ENCODE measurements at places on chromosomes 12 and 14.

DNA sequence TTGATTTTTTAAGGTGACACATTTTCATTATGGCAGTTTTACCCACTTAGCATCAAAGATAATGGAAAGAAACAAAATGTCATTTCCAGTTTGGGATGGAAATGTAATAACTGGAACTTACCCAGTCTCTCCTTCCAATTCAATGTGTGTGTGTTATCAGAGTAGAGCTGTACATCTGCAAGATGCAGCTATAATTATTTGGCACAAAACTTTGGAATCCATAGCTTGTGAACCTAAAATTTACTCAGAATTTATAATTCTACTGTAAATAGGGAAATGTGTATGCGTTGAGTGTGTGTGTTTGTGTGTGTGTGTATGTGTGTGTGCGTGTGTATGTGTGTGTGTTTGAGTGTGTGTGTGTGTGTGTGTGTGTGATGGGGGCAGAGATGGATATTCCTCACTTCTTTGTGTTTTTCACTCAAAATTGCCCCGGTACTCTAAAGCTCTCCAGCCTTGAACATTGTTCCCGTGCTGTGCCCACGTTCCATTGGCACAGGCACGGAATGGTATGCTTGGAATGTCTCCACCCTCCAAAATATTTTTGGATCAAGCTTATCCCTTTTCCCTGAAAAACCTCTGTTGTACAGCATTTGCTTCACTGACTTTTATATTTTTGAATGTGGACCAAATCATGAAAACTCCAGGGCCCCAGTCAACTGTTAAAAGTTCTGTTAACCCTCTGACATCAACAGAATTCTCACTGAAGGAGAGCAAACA lies 150.2 kb upstream of the BMP4 start:
- no peak for DNase-seq

DNA sequence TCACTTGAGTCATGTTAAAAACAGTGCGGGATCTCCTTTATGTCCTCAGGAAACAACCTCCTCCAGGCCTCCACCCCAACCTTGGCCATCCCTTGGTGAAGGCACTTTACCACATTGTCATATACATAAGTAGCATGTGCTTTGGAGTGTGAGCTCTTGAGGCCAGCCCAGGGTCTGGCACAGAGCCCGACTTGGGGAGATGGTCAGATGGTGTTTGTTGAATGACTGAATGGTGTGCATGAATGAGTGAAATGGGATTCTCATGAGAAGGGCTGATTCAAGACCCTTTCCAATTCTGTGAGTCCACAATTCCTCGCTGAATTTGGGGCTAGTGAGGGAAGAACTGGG lies 52.9 kb upstream of the DLK1 start:
- DNase-seq: no peak

GRCh38 chr12:6315704-6316597 lies 5.5 kb downstream of the PLEKHG6 start:
- DNase-seq: no peak

GRCh38 chr14:56289155-56289554 lies 170.9 kb downstream of the PELI2 start:
- DNase-seq: no peak

DNA sequence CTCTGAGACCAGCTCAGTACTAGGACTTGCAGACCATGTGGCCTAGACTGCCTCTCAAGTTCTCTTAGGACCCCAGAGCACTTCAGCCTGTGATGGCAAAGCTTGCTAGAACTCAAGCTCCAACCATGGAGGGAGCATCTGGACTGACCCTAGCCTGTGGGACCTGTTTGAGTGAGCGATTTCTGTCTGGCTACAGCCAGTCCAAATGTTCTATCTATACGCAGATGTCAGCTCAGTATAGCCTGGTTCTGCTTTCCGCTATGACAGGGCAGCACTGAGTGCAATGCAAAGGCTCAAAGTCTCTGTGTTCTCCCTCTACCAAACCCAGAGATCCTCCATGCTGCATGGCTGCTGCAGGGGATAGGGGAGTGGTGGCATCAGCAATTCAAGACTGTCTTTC lies 20.7 kb upstream of the PPM1H start:
- no peak for DNase-seq

- no peak for DNase-seq
Measured at GRCh38 chr12:31353750-31354708, 28.1 kb upstream of the SINHCAF start.

DNA sequence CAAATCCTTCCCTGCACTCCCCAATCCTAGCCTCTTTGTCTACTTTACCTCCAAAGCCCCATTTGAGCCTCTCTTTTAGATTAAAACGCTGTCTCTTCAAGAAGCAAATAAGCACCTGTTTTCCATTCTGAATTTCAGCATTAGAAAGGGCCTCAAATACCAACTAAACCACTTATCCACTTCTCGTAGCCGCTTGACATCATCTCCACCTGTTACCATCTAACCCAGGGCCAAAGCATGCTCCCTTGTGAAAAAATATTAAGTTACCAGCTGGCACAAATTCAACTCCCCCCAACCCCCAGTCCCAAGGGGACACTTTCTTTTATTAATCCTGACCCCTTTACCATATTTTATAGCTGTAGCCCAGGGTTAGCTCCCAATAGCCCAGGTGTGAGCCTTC lies 43.1 kb downstream of the GPHB5 start:
- DNase-seq: no peak

- DNase-seq: no peak
Measured at GRCh38 chr12:68591734-68592418, 18.8 kb upstream of the RAP1B start.

- DNase-seq: no peak
Measured at GRCh38 chr12:31297572-31298514, 28.1 kb downstream of the SINHCAF start.

GRCh38 chr12:25755136-25755970 lies 202.3 kb upstream of the LMNTD1 start:
- no peak for DNase-seq

- no peak for DNase-seq
Measured at GRCh38 chr14:58718226-58719205, 80.8 kb downstream of the DACT1 start.

- no peak for DNase-seq
Measured at GRCh38 chr12:92297932-92298696, 152.5 kb upstream of the BTG1 start.

DNA sequence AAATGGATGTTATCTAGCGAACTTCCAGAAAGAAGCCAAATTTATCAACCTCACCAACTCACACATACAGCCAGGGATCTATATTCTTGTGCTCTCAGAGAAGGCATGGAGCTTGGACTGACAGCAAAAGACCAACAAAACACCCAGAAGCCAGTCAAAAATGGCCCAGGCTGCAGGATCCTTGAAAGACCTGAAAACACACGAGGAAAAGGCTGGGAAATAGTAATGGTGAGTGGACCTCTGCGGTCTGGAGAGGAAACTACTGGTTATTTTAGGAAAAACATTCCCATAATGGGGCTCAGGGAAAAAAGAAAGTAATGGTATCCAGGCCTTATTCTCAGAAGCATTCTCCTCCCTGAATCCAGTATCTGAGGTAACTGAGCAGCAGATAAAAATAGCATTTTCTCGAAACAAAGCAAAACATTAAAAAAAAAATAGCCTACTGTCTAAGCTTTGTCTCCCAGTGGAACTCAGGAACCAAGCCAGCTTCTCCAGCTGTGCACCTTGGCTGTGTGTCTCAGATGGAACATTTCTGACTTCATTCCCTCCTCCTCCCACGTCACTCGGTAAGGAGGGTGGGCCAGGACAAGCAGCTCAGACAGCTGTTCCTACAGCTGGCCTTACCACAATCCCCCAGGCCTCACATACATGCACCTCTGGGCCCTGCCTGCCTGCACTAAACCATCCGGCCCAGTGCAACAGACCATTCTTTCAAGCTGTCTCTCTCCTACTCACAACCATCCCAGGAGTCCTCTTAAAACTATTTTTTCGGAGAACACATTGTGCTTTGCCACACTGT lies 249.9 kb downstream of the DAD1 start:
- DNase-seq: no peak

DNA sequence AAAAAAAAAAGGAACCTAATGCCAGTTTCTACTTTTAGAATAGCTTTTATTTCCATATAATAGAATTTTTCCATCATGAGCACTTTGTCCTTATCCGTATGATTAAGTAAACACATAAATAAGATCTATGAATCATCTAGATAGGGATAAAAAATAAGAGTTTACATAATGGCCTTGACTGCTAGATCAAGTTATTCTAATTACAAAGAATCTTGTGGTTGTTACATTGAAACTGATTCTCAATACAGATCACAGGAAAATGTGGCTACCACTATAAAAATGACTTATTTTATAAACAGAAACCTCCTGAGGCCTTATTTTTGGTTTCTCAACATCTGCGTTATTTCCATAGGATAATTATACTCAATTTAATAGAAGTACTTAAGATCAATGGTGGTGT lies 34.4 kb upstream of the NDUFA12 start:
- DNase-seq: no peak

DNA sequence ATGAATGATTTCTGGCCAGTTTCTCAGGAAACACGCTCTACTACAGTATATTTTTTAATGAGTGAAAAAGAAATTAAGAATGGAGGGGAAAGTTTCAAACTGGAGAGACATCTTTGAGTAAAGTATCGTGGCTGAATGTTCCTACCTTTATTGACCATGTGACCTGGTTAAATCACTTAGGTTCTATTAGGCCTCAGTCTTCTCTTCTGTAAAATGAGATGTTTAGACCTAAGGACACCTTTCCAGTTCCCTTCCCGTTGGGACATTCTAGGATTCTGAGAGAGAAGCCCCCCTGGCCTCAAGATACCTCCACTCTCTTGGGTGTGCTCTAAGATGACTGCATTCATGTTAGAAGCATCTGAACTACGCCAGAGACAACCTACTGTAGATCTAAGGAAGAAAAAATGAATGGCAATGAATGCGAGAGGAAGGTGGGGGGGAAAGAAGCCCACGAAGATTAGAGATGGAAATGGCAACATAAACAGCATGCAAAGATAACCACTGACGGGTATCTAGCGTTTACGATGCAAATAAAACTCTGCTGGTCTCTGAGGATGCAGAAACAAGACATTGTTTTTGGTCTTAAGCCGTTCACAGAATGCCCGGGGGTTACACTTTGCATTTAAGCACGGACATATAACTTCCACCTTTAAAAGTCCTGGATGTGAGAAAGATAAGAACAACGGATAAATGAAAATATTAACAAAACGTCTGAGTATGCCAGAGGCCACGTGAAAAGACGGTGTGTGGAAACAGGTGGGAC lies 599 bp upstream of the CPSF6 start:
- no peak for DNase-seq

DNA sequence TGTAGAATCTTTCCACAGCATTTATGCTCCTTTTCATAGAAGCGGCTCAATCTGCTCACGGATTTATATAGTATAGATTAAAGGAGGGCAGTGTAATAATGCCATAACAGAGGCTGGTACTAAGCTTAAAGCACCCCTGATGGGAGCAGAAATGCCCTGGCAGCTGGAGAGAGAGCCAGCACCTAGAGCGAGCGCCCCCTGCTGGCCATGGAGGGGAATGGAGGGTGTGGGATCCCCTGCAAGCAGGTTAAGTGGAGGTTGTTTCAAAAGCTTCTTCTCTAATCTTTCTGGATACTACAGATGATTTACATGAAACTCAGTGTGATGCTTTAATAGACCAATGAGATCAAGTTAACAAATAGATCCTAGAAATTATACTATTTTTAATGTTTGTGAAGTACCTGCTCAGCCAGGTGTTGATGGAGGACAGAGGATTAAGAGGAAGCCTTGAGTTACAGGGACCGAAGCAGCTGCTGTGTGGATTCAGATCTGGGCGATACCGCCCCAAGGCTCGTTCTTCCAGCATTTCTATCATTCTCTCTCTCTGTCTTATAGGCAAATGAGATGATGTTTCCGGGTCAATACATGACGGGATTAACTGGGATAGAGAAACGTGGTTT lies 1519.3 kb upstream of the TMEM132C start:
- DNase-seq: peak; percentile 29

- DNase-seq: no peak
Measured at GRCh38 chr12:100984796-100985195, 190.2 kb downstream of the ANO4 start.

- no peak for DNase-seq
Measured at GRCh38 chr12:121253638-121254335, 42.7 kb downstream of the CAMKK2 start.

GRCh38 chr14:58280954-58281787 lies 17.2 kb upstream of the ARID4A start:
- DNase-seq: no peak

DNA sequence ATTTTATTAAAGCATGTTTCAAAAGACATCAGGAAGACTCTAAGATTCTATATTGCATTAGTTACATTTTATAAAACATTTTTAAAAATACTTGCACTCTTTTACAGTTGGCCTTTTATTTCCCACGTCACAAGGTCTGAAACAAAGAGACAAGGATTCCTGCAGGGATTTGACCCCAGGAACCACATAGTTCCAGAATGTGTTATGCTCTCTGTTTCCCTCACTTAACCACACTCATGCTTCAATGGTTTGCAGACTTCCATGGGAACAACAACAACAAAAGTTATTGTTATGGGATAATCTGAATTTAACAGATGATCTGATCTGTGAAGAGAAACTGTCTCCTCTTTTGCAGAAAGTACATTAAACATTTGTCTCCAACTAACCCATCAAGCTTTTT lies 104.3 kb upstream of the PPFIA2 start:
- no peak for DNase-seq

DNA sequence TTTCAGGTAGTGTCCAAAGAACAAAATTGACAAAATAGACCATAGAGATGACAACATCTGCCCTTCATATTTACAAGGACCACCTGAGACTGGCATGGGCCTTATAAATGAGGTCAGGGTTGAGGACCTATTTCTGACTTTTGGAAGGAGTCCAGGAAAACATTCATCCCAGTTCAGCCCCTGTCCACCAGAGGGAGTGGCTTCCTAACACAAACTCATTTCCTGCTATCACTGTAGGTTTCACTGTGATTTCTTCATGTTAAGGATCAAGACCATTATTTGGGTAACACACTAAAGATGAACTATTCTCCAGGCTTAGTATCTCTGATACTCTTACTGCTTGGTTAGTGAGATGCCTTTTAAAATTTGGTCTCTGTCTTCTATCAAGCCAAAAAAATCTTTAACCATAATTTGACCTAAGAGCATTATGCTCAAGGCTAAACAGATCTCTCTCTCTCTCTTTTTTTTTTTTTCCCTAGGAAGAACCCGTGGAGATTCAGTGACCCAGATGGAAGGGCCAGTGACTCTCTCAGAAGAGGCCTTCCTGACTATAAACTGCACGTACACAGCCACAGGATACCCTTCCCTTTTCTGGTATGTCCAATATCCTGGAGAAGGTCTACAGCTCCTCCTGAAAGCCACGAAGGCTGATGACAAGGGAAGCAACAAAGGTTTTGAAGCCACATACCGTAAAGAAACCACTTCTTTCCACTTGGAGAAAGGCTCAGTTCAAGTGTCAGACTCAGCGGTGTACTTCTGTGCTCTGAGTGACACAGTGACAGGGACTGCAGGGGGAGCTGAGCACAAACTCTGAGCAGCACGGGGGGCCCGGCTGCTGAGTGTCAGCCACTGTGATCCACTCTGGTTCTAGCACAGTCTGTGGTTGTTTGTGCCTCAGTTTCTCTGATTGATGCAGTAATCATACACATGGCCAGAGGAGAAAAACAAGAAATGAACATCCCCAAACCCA lies 267.6 kb upstream of the OR4E1 start:
- no peak for DNase-seq

All from activated T-helper 9 cell treated with anti-CD3 and anti-CD28 coated beads, Interleukin-2, amount 50 U/mL, for 16 hours (primary cell).